ENCODE measurements at places on chromosomes 12 and 14.

GRCh38 chr12:67795236-67795635, 146.7 kb downstream of the DYRK2 start:
- DNase-seq: no peak

- no peak for DNase-seq
Observed at GRCh38 chr12:85626001-85626783, 210.0 kb downstream of the RASSF9 start.

- no peak for DNase-seq
Observed at GRCh38 chr14:104086210-104086660, 735 bp downstream of the ASPG start.

DNA sequence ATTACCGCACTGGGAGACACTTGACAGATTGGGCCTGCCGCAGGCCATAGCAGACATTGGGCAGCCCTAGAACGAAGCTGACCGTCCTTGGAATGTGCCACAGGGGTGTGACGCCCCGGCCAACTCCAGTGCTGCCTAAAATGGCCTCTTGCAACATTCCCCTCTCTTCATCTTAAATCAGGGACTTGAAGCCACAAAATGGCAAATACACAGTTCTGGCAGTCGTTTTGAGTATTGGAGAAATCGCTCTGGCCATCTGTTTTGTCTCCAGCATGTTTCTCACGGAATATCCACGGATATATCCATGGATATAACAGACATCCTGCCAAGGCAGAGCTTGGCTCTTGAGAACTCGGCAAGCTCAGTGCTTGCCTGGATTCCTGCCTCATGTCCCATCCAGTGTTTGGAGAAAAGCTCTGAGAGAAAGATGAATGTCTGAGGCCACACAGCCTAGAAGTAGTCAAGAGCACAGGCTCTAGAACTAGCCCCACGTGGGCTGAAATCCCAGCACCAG, 158.4 kb downstream of the CHST11 start:
- no peak for DNase-seq

DNA sequence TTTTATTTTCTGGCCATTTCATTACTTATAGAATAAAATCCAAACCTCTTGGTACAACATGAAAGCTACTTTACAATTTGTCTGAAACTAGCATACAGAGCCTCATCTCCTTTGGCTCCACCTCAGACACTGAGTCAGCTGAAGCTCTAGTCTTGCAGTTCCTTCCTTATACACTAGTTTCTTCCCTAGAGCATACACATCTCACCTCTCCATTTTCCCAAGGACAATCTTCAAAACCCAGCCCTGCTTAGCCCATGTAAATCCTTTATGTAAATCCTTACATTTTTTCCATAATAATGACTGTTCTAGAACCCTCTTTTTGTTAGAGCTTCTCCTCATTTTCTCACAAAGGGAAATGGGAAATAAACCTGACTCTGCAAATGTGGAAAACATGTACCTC, 463.4 kb downstream of the SLC16A7 start:
- DNase-seq: no peak

GRCh38 chr12:15547691-15548090, 225.4 kb downstream of the PTPRO start:
- no peak for DNase-seq

- DNase-seq: peak; percentile 6
Observed at GRCh38 chr12:96108321-96108720, 72.9 kb upstream of the LTA4H start.

- DNase-seq: no peak
Observed at GRCh38 chr14:82511399-82511798, 977.7 kb upstream of the SEL1L start.

DNA sequence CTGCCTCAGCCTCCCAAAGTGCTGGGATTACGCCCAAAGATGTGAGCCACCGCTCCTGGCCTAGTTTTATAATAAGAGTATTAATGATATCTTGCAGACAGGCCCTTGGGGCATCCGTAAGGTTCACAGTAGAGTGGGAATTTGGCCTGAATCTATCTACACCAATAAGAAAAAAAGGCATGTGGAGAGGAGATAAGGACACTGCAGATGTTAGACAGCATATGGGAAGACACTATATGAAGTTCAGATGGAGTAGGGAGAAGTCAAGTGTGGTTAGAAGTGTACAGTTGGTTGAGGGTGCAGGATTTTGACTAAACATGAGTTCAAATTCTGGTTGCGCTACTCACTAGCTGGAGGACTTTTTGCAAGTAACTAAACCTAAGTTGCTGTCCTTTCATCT, 8.5 kb upstream of the TTC8 start:
- DNase-seq: no peak

GRCh38 chr14:96086574-96087077, 47.5 kb downstream of the C14orf132 start:
- no peak for DNase-seq

GRCh38 chr14:33949411-33949893, 1.4 kb downstream of the EGLN3 start:
- DNase-seq: no peak

DNA sequence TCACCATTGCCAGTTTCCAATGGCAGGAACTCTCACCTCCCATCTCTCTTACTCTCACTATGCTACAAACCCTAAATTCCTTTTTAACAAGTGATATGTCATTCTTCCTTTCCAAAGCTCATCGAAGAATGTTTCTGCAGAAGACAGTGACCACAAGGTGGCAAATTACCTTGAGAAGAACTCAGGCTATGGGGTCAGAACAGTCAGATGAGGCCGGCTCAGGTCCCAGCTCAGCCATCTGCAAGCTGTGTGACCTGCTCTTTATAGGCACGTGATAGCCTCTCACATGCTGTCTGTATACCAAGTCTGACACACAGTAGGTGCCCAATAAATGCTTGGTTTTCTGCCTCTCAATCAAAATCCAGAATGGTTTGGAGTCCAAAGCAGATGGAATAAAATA, 80.7 kb downstream of the FOXN3 start:
- no peak for DNase-seq

- peak; percentile 55 for DNase-seq
Observed at GRCh38 chr12:7219599-7220243, 30.2 kb downstream of the PEX5 start.

GRCh38 chr12:84732828-84733340, 179.7 kb downstream of the SLC6A15 start:
- no peak for DNase-seq

GRCh38 chr14:34867199-34867598, 8.0 kb downstream of the BAZ1A start:
- DNase-seq: no peak

DNA sequence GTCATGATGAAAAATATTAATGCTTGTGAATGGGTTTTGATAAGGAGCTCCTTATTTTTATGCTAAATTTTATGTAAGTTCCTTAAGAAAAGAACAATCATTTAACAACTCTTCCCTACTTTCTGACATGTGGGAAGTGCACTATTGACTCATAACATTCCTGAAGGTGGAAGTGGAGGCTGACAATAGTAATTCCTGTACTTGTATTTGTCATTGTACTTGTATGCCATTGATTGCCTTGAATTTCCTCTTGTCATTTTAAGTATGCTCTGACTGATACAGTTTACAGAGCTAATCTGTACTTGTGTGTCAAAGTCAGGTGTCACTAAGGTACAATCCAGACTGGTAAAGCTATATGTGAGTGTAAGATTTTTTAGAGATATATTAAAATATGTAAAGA, 440.0 kb downstream of the SLC16A7 start:
- no peak for DNase-seq

GRCh38 chr14:74202113-74202512, 37.1 kb upstream of the VSX2 start:
- DNase-seq: no peak

DNA sequence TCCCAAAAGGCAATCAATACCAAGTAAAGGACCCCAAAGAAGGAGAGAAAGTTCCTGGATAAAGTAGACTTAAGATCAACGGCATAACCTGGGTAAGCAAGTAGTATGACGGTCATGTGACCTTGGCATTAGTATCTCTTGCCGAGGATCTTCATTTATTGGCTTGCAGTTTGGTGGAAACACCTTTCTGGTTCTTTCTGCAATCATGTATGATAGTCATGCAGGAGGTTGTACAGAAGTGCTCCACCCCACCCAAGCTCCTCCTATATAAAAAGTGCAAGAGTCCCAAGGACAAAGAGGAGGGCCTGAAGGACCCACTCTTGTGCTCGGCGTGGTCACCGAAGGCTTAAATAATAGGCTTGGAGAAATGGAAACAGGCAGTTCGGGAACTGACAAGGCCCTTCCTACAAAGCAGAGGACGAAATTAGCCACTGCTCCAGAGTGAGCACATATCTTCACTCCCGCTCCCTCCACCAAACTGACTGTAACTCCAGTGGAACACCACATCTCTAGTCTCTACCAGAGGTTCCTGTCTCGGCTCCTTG, 750 bp downstream of the CS start:
- peak; percentile 25 for DNase-seq

- DNase-seq: no peak
Observed at GRCh38 chr12:104799458-104799857, 158.6 kb downstream of the SLC41A2 start.

GRCh38 chr14:76941544-76941943, 87.0 kb downstream of the IRF2BPL start:
- DNase-seq: no peak

DNA sequence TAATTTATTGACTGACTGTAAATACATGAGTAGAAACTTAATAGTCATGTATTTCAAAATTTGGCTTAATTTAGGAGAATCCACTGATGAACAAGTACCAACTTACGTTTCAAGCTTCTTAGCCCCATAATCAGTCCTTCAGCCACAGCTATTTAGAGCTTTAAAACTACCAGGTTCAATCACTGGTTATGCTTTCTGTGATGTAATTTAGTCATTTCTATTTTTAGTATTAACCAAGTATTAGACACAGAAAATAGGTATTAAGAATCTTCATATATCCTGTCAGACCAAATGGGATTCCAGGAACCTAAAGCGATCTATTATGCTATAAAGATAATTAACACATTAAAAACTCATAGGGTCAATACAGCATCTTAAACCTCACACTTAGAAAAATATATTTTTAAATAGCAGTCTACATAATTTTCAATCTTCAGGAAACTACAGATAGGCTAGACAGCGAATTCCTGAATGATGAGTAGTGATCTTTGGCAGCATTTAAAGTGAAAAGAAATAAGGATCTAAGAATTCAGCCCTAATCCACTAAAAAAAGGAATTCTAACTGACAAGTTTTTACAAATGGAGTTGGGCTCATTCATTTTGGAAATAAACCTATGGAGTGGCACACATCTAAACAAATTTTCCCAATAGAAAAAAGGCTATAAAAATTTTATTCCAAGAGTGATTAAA, 51.5 kb downstream of the ZC3H14 start:
- DNase-seq: no peak

GRCh38 chr12:53758081-53758729, 6.4 kb upstream of the CISTR start:
- DNase-seq: no peak

- no peak for DNase-seq
Observed at GRCh38 chr14:35444104-35444503, 39.6 kb upstream of the NFKBIA start.

DNA sequence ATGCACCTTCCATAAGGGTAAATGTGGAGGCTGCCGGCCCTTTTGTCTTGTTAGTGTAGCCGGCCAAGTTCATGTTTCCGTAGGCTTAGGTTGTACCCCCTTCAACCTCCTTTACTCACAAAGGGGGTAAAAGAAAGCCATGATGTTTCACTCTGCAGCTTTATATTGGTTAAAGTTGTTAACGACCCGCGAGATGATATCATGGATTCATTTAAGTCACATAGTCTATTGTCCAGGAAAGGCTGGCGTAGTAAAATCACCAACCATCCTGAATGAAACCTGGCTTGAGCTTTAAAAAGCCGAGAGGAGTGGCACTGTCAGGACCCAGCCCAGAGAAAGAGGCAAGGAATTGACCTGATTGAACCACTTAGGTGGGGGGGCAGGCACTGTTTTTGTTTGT, 1.3 kb downstream of the UNG start:
- no peak for DNase-seq

DNA sequence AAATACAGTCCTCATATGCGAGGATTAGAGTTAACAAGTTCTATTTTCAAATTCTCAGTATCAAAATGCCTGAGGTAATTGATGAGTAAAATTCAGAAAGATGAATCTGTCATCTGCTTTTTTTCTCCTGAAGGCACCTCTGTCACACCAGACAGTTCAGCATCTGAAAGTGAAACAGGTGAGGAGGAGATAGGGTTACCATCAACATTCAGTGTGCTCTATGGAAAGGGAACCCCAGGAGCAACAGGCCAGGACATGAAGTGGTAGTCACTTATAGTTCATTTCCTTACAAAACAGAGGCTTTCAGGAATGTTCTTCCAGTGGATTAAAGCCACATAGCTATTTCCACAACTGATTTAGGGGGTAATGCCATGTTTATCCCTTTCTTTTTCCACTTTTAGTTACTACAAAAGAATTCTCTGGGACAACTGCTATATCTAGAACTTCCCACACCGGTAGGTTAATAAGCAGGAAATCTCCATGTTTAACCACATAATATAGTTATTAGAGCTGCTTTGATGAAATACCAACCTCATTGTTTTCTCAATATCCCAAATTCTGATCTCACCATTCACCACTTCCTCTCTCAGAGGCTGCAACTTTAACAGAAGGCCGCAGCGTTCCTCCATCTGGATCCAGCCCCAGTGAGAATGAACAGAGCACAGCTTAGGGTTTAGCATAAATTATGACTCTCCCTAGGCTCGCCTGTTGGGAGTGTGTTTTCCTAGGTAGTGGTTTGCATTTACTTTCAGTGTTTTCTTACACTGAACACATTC, 177.0 kb upstream of the CNTN1 start:
- no peak for DNase-seq

- no peak for DNase-seq
Observed at GRCh38 chr12:114668886-114669288, 15.1 kb downstream of the TBX3 start.

DNA sequence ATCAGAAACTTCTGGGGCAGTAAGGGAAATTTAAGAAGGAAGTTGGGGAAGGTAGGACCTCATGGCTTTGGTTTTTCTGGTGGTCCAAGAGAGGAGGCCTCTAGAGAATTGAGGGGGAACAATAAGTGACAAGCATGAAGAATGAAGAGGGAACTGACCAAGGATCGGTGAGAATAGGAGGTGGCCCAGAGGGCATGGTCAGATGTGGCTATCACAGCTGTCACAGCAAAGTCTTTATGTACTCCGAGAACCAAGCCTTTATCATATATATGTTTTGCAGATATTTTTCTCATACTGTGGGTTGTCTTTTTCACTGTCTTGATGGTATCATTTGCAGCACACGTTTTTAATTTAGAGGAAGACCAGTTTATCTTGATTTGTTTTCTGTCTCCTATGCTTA, 64.3 kb downstream of the PPP2R5C start:
- no peak for DNase-seq
